ENCODE measurements at places on chromosomes 5 and 9.

DNA sequence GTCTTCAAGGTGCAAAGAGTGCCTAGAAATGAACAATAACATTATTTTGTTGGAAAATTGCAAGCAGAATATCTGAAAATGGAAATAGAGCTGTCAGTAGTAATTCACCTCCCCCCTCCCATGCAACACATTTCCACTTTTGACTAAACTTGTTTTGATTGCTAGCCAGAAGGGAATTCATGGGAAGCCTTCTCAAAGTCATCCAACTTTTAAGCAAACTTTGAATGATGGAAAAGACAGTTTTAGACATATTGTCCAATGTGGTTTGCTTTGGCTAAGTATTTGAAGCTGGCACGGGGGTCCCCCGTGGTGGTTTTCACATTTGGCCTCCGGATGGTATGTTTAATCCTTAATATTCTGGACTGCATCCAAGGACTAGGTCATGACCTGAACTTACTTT lies 7.5 kb downstream of the NR2F1 start:
- DNase-seq, result no peak

- DNase-seq, result no peak
These were observed 113.7 kb downstream of the RASEF start for GRCh38 chr9:82949203-82949602.

DNA sequence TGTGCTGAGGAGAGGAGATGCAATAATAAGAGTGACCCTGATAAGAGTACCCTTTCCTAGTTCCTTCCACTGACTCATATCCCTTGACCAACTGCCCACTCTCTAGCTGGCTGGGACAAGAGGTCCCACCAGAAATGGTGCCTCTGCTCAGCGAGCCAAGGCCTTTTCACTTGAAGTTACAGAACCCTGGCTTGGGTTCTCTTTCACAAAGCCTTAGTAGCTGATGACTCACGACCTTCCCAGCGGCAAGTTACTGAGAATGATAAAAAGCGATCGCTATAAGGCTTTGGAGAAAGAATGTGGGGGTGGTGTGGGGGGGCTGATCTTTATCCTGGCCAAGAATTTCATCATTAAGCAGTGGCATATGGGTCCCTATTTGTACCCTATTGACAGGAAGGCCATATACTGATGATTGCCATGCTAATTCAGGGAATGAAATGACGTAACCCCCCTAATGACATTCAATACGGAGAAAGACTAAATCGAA lies 90.3 kb downstream of the FBXO38 start:
- DNase-seq, result no peak

DNA sequence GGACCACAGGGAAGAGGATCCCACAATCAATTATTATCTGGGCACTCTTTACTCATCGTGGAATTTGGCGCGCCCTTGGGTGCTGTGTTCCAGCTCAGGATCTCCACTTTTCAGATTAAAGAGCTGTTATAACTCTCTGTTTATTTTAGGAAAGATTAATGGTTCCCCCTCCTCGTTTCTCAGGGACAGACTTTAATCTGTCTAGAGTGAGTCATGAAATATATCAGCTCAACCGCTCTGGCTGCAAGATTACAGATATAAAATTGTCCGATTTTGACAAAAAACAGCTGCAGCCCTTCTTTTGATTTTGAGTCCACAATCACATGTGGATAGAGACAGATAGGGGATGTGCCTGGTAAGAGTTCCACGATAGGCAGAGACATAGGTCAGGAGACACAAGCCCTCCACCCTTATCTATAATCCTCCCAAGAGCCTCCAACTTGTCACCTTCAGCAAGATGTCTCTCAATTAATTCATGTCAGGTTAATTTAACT lies 77.6 kb upstream of the ANKRD55 start:
- no peak for DNase-seq

- no peak for DNase-seq
These were observed 8.9 kb downstream of the SPINK14 start for GRCh38 chr5:148177207-148177606.

DNA sequence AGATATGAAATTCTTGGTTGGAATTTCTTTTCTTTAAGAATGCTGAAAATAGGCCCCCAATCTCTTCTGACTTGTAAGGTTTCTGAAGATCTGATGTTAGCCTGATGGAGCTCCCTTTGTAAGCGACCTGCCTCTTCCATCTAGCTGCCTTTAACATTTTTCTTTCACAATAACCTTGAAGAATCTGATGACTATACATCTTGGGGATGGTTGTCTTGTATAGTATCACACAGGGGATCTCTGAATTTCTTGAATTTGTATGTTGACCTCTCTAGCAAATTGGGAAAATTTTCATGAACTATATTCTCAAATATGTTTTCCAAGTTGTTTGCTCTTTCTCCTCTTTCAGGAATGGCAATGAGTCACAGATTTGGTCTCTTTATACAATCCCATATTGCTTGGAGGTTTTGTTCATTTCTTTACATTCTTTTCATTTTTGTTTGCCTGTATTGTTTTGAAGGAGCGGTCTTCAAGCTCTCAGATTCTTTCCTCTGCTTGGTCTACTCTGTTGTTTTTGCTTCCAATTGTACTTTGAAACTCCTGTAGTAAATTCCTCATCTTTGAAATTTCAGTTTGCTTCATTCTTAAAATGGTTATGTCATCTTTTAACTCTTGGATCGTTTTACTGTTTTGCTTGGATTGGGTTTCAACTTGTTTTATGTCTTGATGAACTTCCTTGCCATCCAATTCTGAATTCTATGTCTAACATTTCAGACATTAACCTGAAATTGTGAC lies 245.2 kb upstream of the TARS1 start:
- no peak for DNase-seq

DNA sequence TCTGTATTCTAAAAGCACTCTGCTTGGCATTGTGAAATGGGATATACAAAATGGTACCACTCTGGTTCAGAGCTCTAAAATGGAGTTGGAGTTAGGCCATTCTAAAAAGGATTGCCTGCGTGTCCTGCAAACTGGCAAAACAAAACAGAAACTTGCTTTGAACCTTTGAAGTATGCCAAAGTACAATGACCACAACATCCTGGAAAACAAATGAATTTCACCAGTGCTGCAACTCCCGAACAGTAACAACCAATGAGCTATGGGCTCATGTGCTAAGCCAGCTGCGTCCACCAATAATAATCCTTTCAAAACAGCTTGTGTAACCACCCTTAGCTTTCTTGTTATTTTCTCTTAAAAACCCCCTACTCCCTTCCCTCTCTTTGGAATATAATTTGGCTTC lies 88.4 kb upstream of the CXCL14 start:
- DNase-seq, result no peak

DNA sequence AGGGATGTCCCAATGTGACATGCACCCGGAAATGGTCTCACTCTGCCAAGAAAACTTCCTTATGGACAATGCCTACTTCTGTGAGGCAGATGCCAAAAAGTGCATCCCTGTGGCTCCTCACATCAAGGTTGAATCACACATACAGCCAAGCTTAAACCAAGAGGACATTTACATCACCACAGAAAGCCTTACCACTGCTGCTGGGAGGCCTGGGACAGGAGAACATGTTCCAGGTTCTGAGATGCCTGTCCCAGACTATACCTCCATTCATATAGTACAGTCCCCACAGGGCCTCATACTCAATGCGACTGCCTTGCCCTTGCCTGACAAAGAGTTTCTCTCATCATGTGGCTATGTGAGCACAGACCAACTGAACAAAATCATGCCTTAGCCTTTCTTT lies 37.6 kb upstream of the CCDC152 start:
- DNase-seq, result no peak

DNA sequence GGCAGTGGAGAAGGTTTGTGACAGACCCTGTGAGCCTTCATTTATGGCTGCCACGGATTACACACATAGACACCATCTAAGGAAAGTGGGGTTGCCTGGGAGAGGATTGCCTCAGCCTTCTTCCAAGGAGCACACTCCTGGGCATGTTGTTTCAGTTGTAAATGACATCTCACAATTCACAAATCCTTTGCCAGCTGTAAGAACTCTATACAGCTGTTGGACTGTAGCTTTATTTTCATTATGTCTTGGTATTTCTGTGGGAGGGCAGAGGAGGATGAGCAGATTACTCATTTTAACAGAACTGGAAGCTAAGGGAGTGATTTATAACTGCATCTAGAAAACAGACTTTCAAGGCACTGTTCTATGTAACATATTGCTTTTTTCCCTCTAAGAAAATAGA lies 25.6 kb downstream of the MELK start:
- no peak for DNase-seq
